ENCODE measurements at places on chromosomes 2 and 18.

DNA sequence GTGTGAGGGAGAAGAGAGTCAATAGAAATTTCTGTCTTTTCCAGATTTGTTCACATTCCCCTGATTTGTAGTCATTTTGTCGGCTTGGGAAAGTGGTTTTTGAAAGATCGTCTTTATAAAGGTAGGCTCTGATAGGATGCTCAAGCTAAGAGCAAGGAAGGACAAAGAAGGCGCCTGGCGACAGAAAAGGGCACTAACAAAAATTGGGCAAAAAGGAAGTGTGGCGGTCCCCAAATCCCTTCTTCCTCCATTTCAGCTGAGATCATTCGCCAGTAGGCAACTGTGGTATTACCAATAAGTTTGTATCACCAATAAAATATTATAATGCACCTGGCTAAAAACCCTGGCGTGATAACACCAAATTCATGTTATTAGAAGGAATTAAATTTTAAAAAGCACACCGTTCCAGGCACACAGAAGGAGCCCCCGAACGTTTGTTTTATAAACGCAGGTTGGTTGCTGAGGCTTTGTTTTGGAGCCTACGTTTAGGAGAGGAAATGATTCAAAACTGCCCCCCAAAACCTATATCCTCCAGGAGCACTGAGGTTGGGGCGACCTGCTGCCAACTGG, 756 bp upstream of the PTPN4 start:
- no peak for DNase-seq

GRCh38 chr2:108449410-108450130, 564 bp downstream of the GCC2 start:
- DNase-seq: no peak

DNA sequence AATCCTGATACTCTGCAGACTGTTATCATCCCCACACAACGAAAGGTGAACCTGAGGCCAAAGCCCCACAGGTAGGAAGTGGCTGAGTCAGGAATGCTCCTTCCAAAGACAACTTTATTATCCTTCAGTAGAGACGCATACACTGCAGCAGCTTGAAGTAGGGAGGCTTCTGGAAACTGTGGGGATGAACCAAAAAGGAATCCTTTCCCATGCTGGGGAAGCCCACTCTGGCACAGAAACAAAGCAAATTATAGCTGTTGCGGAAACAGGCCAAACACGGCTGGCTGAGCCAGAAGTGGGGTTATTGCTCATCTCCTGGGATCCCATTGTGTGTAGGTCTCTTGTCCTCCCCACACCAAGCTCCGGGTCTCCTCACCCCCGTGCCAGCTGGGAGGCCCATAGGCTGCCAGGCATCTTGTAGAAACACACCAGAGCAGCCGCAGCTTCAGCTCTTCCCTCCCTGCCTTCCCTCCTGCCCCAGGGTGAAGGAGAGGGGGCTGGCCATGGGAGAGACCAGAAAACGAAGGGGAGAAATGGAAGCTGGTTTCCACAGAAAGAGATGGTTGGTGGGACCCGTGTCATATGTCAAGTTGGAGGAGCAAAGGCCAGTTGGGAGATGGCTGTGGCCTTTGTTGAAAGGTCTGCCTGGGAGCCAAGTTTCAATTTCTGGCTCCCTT, 176.9 kb upstream of the NABP1 start:
- no peak for DNase-seq

- no peak for DNase-seq
Measured at GRCh38 chr2:144996225-144996795, 476.4 kb upstream of the ZEB2 start.

DNA sequence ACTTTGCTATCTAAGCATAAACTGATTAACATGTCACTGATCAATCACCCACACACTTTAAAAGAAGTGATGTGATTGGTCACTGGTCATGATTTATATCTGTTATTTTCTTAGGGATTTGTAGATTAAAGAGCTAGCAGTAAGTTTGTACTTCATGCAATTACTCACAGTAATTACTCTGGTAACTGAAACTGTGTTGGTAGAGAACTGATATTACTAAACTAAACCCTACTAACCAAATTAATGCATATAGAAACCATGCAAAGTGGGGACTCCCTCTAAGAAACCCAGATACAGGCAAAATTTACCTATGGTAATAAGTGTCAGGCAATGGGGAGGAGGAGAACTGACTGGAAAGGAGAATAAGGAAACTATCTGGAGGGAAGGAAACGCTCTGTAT, 44.8 kb upstream of the C2orf15 start:
- DNase-seq: no peak

- DNase-seq: no peak
Measured at GRCh38 chr2:173023718-173024117, 51.9 kb upstream of the MAP3K20 start.

- no peak for DNase-seq
Measured at GRCh38 chr2:17979707-17980106, 101.2 kb downstream of the KCNS3 start.

- no peak for DNase-seq
Measured at GRCh38 chr18:22005191-22005841, 164.1 kb upstream of the GATA6 start.

DNA sequence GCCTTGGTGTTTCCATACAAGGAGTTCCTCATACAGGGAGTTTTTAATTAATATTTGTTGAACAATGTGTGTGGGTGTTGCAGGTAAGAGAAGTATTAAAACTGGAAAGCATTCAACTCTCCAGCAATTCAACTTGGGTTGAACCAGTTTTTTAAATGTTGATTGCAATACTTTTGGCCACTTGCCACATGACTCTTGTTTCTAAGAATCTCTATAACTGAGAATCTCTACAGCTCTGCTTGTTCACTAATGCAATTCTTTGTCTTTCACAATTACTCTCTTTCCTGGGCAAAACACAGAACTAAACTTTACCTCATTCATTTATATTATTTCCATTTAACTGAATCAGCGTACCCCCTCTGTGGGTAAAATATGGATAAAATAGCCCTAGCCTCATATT, 429.4 kb downstream of the ARHGAP15 start:
- no peak for DNase-seq

DNA sequence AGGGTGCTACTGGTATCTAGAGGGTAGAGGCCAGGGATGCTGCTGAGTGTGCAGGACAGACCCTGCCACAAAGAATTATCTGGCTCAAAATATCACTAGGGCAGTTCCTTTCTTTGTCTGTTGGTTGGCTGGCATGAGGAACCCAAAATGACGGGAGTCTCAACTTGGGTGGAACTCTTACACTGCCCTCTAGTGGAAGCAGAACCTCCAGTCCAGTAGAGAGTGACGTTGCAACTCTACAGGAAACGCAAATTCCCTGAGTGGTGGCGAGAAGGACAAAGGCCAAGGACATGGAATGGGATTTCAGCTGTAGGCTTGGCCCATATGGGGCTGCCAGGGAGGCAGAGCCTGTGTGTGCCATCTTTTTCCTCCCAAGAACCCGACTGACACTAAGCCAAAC, 47.1 kb downstream of the COPS8 start:
- DNase-seq: peak; percentile 39

- DNase-seq: no peak
Measured at GRCh38 chr2:85909005-85909404, 20.2 kb upstream of the ST3GAL5 start.

GRCh38 chr18:61817086-61817485, 75.7 kb downstream of the RNF152 start:
- DNase-seq: no peak

DNA sequence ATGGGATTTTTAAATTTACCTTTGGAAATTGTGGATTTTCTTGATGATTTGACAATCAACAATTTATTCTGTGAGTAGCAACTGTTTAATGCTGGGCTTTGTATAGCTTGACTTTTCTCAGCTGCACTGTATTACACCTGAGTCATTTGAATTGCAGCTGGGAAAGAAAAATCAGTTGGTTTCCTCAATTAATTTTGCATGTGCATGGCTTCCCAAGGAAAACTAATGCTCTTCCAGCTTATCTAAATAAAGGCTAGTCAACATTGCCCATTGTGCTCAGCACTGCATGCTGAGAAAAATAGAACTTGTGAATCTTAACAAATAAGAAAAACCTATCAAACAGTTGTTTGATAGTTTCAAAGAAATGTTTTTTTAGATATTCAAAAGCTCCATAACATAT, 268.3 kb upstream of the CDH20 start:
- DNase-seq: no peak

GRCh38 chr2:55097461-55098410, 47.5 kb upstream of the RTN4 start:
- no peak for DNase-seq

DNA sequence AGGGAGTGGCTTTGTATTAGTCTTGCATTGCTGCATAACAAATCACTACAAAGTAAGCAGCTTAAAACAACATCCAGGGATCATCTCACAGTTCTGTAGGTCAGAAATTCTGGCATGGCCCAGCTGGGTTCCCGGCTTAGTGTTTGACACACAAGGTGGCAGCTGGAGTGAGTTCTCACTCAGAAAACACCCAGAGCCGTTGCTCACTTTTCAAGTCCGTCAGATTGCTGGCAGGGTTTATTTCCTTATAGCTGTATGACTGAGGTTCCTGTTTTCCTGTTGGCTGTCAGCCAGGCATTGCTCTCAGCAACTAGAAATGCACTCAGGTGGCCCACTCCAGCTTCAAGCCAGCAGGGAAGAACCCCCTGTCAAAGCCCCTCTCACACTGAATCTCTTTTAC, 324.1 kb downstream of the CCDC178 start:
- no peak for DNase-seq
